ENCODE measurements at places on chromosomes 5 and 9.

DNA sequence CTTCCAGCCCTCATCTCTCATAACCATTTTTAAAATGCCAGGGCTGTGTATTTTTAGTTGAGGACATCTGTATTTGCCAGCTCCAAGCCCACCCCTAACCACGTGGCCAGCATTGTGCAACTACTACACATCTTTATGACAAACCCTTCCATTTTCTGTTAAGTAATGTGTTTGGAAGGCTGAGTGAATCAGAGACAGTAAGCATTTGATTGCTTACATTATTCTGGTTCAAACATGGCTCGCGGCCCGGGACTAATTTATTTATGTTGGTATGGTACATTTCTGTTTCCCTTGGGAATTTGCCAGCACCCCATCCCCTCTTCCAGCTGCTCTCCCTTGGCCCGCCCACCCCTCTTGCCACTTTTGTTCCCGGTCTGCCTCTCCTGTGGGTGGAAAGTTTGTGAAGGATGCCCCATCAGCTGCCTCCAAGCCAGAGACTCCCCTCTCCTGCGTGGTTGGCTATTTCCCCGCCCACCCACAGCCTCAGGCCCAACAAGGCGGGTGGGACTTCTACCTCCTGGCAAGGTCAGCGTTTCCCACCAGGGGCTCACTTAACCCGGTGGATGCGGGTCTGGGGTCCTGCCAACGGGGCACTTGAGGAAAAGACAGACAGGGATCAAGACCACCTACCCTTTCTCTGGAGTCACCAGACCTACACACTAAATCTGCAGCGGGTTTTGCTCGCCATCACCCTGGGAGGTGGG lies 162.2 kb downstream of the HSD17B3 start:
- peak; percentile 94 for DNase-seq

- DNase-seq = no peak
These were observed 75.9 kb downstream of the NFIB start for GRCh38 chr9:14238079-14238478.

DNA sequence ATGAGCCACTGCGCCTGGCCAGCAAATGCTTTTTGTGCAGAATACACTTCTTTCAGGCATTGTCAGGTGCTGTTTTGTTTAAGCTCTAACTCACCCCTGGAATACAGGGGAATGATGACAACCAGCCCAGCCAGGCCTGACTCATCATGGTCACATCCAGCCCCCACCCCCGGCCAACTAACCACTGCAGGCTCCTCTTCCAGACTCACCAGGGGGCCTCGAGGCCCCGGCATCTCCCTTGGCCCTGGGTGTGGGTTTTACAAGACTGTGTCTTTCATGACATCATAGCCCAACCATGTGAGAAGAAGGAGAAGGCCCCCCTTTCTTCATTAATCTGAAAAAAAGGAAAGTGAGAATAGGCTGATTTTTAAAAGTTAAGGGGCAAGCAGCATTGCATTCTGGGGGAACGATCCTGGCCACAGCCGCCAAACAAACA lies 35.5 kb downstream of the OLFML2A start:
- peak; percentile 99 for DNase-seq

DNA sequence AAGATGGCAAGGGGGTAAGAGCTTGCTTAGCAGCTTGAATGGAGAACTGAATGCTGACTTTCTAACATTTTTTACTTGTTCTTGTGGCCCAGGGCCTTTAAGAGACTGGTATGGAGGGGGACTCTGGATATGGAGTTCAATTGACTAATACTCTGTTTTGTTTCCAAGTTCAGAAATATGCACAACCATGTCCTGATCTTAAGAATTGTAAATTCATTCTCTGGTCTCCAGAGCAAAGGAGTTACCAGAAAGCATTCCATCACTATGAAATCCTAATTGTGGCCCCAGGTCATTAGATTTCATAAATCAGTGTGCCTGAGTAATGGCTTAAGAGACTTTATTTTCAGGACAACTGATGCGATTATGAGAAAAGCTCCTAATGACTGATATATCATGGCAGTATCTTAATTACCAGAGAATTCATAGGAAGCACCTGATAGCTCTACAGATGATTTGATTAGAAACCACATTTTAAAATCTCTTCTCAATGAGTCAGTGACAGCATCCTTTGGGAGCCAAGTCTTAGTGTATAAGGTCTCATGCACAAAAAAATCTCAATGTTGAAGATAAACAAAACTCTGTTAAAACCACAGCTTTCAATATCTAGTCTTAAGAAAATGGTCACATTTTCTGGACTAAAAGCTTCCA lies 613.6 kb upstream of the KLF4 start:
- peak; percentile 61 for DNase-seq

GRCh38 chr5:87252283-87252605 lies 15.4 kb upstream of the RASA1 start:
- DNase-seq = no peak

DNA sequence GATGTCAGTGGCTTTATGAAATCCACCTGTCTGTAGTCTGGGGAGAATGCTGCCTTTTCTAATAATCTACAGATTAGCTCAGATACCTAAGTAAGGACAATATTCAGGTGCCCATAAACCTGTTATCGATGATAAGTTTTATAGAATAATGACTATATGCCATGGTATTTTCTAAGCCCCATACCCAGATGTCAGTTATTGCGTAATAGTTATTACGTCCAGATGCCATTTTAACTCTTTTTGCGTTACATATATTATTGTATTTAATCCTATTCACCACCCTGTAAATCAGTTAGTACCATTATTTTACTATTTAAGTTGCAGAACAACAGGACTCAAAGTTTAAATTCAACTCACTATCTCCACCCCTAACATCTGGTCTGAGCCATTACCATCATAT lies 1343.9 kb upstream of the ACO1 start:
- DNase-seq = no peak

DNA sequence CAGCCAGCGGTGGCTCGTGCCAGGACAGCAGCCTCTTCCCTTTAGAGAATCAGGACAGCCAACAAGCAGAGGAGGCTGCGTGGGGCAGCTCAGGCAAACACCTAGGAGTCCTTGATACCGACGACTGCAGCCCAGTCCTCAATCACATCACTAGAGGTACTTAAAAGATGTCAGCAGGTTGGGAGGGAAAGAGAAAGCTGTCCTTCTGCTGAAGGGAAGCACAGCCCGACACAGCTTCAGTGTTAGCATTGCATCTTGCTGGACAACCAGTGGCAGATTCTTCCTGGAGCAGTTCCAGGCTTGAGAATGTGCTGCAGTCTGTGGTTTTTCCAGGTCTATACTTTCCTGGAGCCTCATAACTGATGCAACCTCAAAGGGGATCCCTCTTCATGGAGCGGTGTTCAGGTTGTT lies 230.5 kb downstream of the SYK start:
- peak; percentile 32 for DNase-seq

DNA sequence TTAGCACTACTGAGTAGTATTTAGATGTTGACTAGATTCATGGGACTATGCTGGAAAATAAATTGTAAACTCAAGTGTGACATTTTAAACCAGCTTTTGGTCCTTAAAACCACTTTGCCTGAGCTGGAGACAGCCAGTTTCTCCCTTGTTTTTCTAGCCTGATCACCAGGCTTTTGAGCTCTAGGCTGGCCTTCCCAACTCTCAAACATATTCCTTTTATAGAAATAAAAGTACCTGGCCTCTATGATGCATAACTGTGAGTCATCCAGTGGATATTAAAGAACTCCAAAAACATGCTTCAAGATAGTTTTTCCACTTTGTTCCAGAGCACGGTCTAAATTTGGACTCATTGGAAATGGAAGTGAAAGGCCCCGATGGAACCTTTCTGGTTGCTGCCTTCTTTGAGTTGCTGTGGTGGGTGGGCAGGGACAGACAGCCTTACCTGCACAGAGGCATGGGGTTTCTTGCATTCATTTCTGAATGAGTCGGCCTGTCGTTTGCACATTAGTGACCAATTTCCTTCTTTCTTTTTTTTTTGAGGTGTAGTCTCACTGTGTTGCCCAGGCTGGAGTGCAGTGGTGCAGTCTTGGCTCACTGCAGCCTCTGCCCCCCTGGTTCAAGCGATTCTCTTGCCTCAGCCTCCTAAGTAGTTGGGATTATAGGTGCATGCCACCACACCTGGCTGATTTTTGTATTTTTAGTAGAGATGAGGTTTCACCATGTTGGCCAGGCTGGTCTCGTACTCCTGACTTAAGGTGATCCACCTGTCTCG lies 43.1 kb downstream of the TRIO start:
- peak; percentile 90 for DNase-seq

- no peak for DNase-seq
These were observed 24.2 kb downstream of the GALNT12 start for GRCh38 chr9:98831696-98832095.

GRCh38 chr9:80369641-80370040 lies 797.9 kb downstream of the TLE4 start:
- peak; percentile 72 for DNase-seq

GRCh38 chr9:121192518-121192917 lies 9.2 kb downstream of the RAB14 start:
- no peak for DNase-seq

DNA sequence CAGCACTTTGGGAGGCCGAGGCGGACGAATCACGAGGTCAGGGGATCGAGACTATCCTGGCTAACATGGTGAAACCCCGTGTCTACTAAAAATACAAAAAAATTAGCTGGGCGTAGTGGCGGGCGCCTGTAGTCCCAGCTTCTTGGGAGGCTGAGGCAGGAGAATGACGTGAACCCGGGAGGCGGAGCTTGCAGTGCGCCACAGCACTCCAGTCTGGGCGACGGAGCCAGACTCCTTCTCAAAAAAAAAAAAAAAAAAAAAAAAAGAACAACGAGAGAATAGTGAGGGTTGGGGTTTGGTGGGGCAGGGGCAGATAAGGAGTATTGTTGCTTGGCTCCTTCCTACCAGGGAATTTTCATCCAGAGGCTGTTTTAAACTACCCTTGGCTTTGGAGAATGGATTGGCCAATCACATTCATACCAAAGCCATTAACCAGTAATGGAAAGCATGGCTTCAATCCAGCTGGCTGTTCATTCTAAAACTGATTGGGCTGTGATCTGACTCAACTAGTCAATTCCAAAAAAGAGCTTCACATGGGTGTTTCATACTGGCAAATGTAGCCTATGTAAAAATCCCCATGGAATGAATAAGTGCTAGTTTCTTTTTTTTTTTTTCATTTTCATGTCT lies 64.4 kb downstream of the PLCXD3 start:
- DNase-seq = peak; percentile 3

DNA sequence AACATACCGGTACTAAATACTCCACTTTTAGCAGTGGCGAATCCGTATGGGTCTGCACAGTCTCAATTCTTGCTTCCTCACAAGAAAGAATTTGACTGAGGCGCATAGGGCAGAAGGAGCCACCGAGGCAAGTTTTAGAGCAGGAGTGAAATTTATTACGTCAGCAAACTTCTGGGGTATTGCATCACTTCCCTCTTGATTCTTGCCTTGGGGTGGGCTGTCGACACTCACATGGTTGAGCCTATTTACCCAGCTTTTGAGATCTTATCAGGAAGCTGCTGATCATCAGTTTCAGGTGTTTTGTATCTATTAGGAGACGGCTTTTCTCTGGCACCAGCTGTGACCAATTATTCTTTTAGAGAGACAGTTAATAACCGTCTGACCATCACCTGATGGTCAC lies 111.5 kb upstream of the CCNH start:
- DNase-seq = no peak

DNA sequence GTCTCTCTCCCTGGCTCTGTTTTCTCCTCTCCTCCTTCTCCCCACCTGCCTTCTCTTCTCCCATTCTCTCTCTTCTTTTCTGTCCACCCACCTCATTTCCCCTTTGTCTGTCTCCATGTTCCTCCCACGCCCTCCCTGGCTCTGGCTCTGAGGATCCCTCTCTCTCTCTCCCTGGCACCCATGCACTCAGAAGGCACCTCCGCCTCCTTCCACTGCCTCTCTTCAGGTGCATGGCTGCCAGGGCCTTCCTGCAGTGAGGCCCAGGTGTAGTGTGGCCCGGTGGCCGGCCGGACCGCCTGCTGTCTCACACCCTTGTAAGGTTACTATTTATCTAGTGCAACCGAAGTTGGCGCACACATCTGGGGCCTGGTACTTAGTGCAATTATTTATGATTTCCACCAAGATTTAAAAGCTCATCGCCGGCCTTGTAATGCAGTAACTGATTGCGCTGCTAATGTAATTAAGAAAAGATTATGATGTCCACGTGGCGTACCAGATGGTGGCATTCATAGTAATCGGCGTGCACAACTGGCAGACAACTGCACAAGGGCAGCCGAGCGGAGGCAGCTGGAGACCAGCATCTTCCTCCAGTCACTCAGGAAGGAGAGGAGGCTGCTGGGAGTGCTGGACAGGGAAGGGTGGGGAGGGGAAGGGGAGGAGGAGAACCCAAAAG lies 50.4 kb upstream of the MVB12B start:
- DNase-seq = no peak

GRCh38 chr9:15203581-15203980 lies 103.4 kb downstream of the TTC39B start:
- peak; percentile 16 for DNase-seq

GRCh38 chr9:86792136-86792535 lies 155.2 kb downstream of the GAS1 start:
- peak; percentile 70 for DNase-seq

- DNase-seq = no peak
These were observed 369.4 kb downstream of the TMEM161B start for GRCh38 chr5:87899208-87899661.

- DNase-seq = no peak
These were observed 197.8 kb upstream of the NR4A3 start for GRCh38 chr9:99623780-99624364.

GRCh38 chr5:89168766-89169165 lies 285.8 kb upstream of the MEF2C start:
- no peak for DNase-seq

- no peak for DNase-seq
These were observed 194.5 kb downstream of the HSD17B3 start for GRCh38 chr9:96107436-96107835.

DNA sequence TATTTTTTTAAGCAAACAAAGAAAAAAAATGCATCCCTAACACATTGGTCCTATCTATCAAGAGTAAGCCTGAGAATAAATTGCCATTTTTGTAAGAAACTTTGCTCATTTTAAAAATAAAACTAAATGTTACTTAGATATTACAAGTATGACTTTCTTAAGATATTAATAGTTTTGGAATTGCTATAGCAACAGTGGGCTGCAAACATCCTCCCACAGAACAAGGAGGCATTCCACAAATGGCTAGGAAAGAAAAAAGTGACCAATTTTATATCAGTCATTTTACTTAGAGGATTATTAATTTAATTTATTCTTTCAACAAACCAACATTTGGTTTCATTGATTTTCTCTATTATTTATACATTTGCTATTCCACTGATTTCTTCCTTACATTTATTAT lies 63.7 kb downstream of the LURAP1L start:
- DNase-seq = no peak

DNA sequence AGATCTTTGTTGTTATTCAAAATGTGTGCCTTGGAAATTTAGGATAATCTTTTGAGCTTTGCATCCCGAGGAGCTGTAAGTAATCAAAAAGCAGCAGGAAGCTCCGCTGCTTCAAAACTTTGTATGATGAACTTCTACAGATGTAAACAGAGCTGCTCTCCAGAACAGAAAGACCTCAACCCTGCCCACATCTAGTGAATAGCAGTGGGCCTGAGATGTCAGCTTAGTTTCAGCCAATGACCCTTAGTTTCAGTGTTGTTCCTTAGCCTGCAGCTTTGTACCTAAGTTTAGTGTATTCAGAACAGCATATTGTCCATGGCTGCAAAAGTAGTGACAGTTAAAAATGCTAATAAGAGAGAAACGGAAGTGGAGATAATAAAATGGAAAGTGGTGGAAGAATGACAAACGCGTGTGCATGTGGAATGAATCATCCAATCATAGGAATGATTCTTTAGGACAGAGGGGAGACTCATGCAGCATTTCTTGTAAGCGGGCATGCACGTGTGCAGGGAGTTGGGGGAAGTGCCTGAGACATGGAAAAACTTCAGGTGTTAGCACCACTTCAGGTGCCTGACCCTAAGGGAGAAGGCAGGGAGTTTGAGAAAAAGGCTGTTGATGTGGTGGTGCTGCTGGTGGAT lies 24.9 kb downstream of the SNX24 start:
- DNase-seq = peak; percentile 81

- DNase-seq = peak; percentile 100
These were observed 4.6 kb downstream of the TEX48 start for GRCh38 chr9:114677418-114677817.

All from fibroblast of skin of right biceps (primary cell).